Immature natural killer cell (primary cell): ENCODE measurements at places on chromosomes 5 and 9. TPM values are rescaled to one million over a fixed set of nuclear protein-coding genes. Genes with fewer than 3 reads are reported as not detected.

DNA sequence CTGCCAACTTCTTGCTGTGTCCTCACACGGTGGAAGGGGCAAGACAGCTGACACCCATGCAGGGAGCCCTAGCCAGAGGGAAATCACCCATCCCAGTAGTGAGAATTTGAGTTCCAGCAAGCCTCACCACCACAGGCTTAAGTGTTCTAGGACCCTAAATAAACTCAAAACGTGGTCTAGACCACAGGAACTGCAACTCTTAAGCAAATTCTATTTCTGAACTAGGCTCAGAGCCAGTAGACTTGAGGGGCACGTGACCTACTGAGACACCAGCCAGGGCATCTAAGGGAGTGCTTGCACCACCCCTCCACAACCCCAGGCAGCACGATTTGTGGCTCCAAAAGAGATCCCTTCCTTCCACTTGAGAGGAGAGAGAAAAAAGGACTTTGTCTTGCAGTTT, 96.0 kb upstream of the PHF24 start:
- no peaks in the 10 kb centered on the region for H3K4me1 ChIP-seq
- H3K27me3 ChIP-seq, result peaks cover 2% of the 10 kb centered on the region
- H3K27ac ChIP-seq, result no peak overlapping the region
- DNase-seq, result no peak
- H3K4me3 ChIP-seq, result no peak overlapping the region

Gene LRRC19
- not detected for polyA plus RNA-seq

GRCh38 chr5:127550652-127551409, 33.4 kb downstream of the PRRC1 start:
- no peak overlapping the region for H3K4me3 ChIP-seq
- peaks cover 2% of the 10 kb centered on the region for H3K27me3 ChIP-seq
- peaks cover 8% of the 10 kb centered on the region for H3K4me1 ChIP-seq
- H3K27ac ChIP-seq, result no peak overlapping the region
- no peak for DNase-seq
- H3K36me3 ChIP-seq, result peaks cover 18% of the 10 kb centered on the region

DNA sequence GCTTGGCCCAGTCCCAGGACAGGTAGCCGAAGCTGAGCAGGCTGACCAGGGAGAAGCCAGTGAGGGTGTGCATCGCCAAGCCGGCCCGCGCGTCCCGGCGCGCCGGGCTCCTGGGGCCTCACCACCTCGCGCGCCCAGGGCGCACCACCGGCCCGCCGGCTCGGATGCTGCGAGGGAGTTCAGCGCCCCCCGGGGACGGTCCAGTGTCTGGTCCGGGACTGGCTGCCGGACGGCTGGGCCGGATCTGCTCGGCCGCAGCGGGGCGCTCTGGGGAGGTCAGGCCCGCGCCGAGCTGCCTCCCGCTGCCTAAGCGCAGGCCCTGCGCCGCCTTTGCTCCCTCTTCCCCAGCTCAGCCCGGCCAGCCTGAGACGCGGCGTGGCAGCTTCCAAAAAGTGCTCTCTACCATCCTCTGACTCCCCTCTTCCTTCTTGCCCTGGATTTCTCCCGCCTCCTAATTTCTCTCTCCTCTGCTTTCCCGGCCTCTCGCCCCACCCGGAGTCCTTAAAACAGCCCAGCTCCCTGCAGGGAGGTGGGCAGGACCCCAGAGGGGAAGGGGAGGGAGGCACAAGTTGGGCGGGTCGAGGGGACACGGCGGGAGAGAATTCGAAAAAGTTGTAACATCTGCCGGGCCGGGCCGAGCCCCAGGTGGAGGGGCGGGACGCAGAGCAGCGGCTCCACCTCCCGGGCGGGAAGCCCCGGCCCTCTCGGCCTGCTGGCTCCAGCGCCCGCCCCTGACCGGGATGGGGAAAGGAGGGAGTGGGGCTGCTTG, at the start of gene ARSI:
Gene ARSI, minus strand, starts transcription at position 605 of the 769 bp plus-strand sequence. Its CDS starts 532 bp downstream, at position 73.
- H3K27ac ChIP-seq, result no peak within 1 kb of the TSS
- H3K4me1 ChIP-seq, result peaks cover 12% of the 10 kb centered on the region
- H3K4me3 ChIP-seq, result no peak within 1 kb of the TSS
- H3K36me3 ChIP-seq, result no peaks in the 10 kb centered on the region
- peaks cover 6% of the 10 kb centered on the region for H3K27me3 ChIP-seq

GRCh38 chr9:133204993-133205336, 4.1 kb downstream of the OBP2B start:
- H3K27me3 ChIP-seq, result peaks cover 4% of the 10 kb centered on the region
- no peak for DNase-seq
- H3K4me3 ChIP-seq, result no peak overlapping the region
- no peaks in the 10 kb centered on the region for H3K36me3 ChIP-seq
- H3K27ac ChIP-seq, result no peak overlapping the region
- H3K4me1 ChIP-seq, result peaks cover 5% of the 10 kb centered on the region

- no peak for DNase-seq
- H3K36me3 ChIP-seq, result peaks cover 40% of the 10 kb centered on the region
- peaks cover 11% of the 10 kb centered on the region for H3K4me1 ChIP-seq
- no peak overlapping the region for H3K4me3 ChIP-seq
- no peaks in the 10 kb centered on the region for H3K27me3 ChIP-seq
These were observed 37.9 kb downstream of the ZFR start for GRCh38 chr5:32406650-32407049.

GRCh38 chr5:135993335-135993879, 35.4 kb upstream of the TGFBI start:
- H3K27me3 ChIP-seq, result peaks cover 2% of the 10 kb centered on the region
- H3K36me3 ChIP-seq, result no peaks in the 10 kb centered on the region
- no peaks in the 10 kb centered on the region for H3K4me1 ChIP-seq
- no peak overlapping the region for H3K4me3 ChIP-seq
- no peak for DNase-seq
- no peak overlapping the region for H3K27ac ChIP-seq

Gene TSSK1B
- polyA plus RNA-seq, result not detected

GRCh38 chr5:80195837-80196400, 59.9 kb downstream of the SERINC5 start:
- H3K4me1 ChIP-seq, result peaks cover 22% of the 10 kb centered on the region
- H3K27ac ChIP-seq, result no peak overlapping the region
- H3K4me3 ChIP-seq, result no peak overlapping the region
- no peaks in the 10 kb centered on the region for H3K27me3 ChIP-seq

- no peak for DNase-seq
- no peak overlapping the region for H3K4me3 ChIP-seq
These were observed 328.8 kb downstream of the MAN2A1 start for GRCh38 chr5:110018509-110018908.

Gene TMC1
- polyA plus RNA-seq, result not detected

GRCh38 chr9:5832071-5832537, 813 bp downstream of the ERMP1 start:
- peaks cover 15% of the 10 kb centered on the region for H3K27me3 ChIP-seq
- H3K36me3 ChIP-seq, result peaks cover 9% of the 10 kb centered on the region
- no peak for DNase-seq
- peak overlapping the region; percentile 86 for H3K27ac ChIP-seq
- H3K4me1 ChIP-seq, result peaks cover 45% of the 10 kb centered on the region

- no peak overlapping the region for H3K4me3 ChIP-seq
- H3K36me3 ChIP-seq, result no peaks in the 10 kb centered on the region
- H3K27ac ChIP-seq, result no peak overlapping the region
- H3K27me3 ChIP-seq, result peaks cover 3% of the 10 kb centered on the region
- DNase-seq, result no peak
These were observed 179.1 kb downstream of the GOLPH3 start for GRCh38 chr5:31995006-31995405.

DNA sequence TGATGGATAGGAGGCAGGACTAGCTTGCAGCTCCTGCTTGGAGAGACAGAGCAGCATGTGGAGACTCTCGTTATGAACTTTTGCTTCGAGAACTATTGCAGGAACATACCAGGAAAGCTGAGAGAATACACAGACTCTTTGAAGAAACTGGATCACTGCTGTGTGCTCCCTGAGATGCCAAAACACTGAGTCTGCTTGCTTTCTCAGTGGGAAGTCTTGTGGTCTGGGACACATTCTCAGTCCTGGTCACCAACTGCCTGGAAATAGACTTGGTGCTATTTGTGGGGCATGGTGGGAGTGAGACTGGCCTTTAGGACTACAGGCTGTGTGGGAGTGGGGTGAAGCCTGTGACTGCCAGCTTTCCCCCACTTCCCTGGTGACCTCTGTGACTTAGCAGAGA, 252.6 kb downstream of the MED10 start:
- DNase-seq, result no peak
- no peak overlapping the region for H3K27ac ChIP-seq
- no peaks in the 10 kb centered on the region for H3K4me1 ChIP-seq
- H3K27me3 ChIP-seq, result peaks cover 3% of the 10 kb centered on the region
- no peaks in the 10 kb centered on the region for H3K36me3 ChIP-seq

DNA sequence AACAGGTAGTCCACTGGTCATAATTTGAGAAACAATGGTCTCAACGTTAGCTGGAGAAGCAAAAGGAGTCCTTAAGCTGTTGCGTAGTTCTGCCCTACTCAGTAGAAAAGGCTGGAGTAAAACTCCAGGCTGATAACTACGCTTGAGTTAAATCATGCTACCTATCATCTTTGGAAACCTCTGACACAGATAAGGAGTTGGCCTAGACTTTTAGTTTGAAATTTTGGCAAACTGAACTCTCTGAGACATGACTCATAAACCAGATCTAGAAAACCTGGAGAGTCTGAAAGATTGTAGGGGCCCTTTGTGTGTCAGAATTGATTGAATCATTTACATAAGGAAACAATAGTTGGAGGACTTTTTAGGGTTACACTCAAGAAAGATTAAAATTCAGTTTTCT, 26.3 kb downstream of the NMUR2 start:
- H3K27ac ChIP-seq, result no peak overlapping the region
- no peaks in the 10 kb centered on the region for H3K4me1 ChIP-seq
- no peak for DNase-seq

DNA sequence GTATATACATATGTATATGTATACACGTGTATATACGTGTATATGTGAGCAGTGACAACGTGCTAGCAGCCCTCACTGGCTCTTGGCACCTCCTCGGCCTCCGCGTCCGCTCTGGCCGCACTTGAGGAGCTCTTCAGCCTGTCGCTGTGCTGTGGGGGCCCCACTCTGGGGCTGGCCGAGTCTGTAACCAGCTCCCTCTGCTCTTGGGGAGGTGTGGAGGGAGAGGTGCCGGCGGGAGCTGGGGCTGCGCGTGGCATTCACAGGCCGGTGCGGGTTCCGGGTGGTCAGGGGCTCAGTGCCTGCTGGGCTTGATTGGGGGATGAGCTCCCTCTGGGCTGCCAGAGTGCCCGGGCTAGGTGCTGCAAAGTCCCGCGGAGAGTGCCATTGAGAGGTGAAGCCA, 24.1 kb upstream of the OSMR start:
- H3K4me3 ChIP-seq, result no peak overlapping the region
- DNase-seq, result no peak
- no peaks in the 10 kb centered on the region for H3K36me3 ChIP-seq
- H3K27me3 ChIP-seq, result peaks cover 2% of the 10 kb centered on the region

DNA sequence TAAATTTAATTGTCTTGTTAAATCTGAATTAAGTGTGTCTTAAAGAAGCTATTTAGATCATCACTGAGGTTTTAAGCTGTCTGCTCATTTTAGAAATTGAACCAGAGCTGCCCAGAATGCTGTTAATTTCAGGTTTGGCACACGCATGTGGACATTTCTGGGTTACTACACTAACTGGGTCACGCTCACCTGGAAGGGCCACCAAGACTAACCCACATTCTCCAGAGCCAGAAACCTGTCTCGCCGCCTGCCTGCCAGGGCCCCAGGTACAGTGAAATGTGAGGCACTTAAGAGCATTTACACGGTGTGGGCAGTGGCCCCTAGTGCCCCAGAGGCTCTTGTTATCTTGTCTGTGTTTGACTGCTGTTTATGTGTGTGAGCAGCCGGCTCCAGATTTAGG, 46.6 kb downstream of the ATP10B start:
- no peak for DNase-seq
- H3K4me1 ChIP-seq, result no peaks in the 10 kb centered on the region
- H3K27ac ChIP-seq, result no peak overlapping the region

DNA sequence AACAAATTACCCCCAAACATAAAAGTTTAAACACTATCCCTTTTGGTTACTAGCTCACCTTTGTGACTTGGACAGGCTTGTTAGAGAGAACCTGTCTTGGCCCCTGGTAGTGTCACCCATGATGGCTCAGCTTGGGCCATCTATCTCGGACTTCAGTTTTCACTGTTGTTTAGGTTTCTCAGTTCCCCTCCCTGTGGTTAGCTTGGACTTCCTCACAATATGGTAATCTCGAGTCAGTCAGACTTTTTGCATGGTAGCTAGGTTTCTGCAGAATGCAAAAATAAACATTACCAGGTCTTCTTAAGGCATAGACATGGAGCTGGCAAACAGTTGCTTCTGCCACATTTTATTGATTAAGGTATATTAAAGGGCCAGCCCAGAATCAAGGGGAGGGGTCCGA, 324.3 kb upstream of the RORB start:
- DNase-seq, result no peak
- no peak overlapping the region for H3K27ac ChIP-seq
- H3K36me3 ChIP-seq, result no peaks in the 10 kb centered on the region
- peaks cover 22% of the 10 kb centered on the region for H3K4me1 ChIP-seq

DNA sequence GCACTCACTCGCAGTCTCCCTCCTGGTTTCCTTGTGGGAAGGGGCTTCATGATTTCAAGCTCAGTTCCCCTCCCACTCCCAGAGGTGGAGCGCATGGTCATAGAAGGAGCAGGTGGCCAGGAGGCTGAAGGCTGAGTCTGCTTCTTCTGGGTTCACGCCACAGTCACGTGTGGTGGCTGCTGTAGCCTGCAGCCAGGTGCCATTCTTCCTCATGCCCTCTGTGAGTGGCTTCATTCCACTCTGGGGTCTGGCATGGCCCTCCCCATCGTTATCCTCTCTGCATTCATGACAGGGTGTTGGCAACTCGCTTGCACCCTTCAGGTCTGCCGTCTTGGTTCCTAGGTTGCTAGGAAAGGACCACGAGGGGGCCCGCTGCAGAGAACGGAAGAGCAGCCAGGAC, 3.5 kb downstream of the MRPL41 start:
- no peak for DNase-seq
- peaks cover 3% of the 10 kb centered on the region for H3K27me3 ChIP-seq
- peaks cover 12% of the 10 kb centered on the region for H3K36me3 ChIP-seq
- H3K4me3 ChIP-seq, result no peak overlapping the region
- no peak overlapping the region for H3K27ac ChIP-seq
- H3K4me1 ChIP-seq, result peaks cover 9% of the 10 kb centered on the region

GRCh38 chr5:119532637-119533036, 80.3 kb downstream of the HSD17B4 start:
- no peaks in the 10 kb centered on the region for H3K4me1 ChIP-seq
- no peak for DNase-seq
- no peak overlapping the region for H3K27ac ChIP-seq
- H3K4me3 ChIP-seq, result no peak overlapping the region
- peaks cover 18% of the 10 kb centered on the region for H3K36me3 ChIP-seq
- no peaks in the 10 kb centered on the region for H3K27me3 ChIP-seq

Gene GABRA6
- not detected for polyA plus RNA-seq

Gene FOXD4L4
- not detected for polyA plus RNA-seq
